ENCODE measurements at places on chromosomes 7 and 10.

DNA sequence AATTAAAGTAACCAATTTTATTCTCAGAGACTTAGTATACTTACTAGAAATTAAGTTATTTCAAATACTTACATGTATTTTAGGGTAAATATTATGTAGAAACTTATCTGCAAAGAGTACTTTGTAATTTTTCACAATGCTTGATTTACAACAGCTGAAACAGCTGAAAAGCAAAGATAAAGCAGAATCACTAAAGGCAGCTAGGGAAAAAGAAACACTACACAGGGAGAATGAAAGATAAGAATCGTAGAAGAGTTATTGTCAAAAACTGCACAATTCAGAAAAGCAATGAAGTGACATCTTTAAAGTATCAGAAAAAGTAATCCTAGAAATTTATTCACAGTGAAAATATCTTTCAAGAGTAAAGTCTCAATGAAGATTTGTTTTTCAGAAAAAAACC lies 69.7 kb upstream of the ZNF804B start:
- DNase-seq = no peak

- DNase-seq = no peak
These were observed 40.7 kb downstream of the SGMS1 start for GRCh38 chr10:50582766-50583762.

- DNase-seq = no peak
These were observed 60.9 kb downstream of the TCERG1L start for GRCh38 chr10:131250454-131251145.

- DNase-seq = no peak
These were observed 25.0 kb downstream of the ZNF365 start for GRCh38 chr10:62399211-62399610.

DNA sequence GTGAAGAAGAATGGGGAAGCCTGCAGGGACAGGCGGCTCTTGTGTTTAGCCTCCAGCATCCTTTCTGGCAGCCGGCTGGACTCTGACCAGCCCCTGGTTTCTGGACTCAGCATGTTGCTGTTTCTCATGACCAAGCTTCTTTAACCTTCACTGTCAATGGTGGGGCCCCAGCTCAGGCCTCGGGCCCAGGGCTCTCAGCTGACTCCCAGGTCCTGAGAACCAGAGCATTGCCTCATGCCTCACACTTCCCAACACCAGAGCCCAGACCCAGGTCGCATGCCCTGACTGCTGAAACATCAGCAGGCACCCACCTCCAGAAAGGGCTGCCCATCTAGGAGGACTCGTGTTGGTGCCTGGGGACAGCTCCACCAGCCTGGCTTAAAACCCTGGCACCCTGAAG lies 34.8 kb upstream of the FGFR2 start:
- no peak for DNase-seq

DNA sequence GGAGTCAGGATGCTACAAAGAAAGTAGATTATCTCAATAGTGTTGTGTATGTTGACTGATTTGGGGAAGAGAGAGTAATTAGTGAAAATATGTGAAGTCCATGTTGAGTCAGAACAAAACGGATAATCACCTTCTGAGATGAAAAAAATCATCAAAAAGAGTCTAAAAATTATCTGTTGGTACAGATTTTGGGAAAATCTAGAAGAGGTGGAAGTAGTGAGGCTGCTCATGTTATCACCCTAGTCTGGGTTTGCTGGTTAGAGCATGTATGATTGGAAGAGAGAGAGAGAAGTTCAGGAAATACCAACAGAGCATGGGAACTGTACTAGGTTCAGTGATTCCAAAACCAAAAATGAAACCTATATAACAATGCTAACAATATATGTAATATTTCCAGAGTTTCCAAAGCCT lies 12.3 kb downstream of the RPA3 start:
- peak; percentile 14 for DNase-seq
